ENCODE measurements at places on chromosomes 16 and 17. TPM values are rescaled to one million over a fixed set of nuclear protein-coding genes. Genes with fewer than 3 reads are reported as not detected.

DNA sequence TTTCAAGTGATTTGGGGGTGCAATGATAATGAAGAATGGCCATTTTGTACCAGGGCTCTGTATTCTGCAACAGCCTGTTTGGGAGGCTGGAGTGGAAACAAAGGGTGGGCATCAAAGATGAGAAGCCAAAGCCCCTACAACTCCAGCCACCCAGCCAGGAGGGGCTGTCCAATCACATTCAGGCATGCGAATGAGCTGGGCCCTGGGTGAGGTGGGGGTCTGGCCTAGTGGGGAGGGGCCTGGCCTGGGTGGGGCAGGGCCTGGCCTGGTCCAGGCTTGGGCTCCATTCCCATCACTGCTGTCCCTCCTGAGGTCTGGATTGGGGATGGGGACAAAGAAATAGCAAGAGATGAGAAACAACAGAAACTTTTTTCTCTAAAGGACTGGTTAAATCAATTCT, 6.4 kb downstream of the AOC3 start:
- no peak for DNase-seq

The TOM1L2 gene
- total RNA-seq, result 50.2 TPM

GRCh38 chr16:23826528-23827045, 9.2 kb upstream of the PRKCB start:
- no peak for DNase-seq

The JPH3 gene
- total RNA-seq, result not detected

DNA sequence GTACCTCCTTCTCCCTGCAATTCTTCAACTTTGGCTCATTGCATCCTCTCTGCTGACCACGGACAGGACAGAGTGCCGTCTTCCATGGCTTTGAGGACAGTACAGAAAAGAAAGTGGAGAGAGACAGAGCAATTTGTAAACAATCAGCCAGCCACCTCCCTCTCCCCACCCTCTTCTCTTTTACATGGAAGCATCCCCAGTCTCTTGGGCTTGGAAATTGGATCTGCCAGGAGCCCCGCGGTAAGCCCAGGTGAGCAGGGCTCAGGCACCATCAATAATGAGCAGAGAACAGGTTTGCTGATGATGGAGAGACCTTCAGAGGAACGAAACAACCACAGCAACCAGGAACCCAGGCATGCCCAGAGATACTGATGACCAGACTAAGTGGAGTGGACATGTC, 194.9 kb upstream of the TNRC6C start:
- DNase-seq, result no peak

DNA sequence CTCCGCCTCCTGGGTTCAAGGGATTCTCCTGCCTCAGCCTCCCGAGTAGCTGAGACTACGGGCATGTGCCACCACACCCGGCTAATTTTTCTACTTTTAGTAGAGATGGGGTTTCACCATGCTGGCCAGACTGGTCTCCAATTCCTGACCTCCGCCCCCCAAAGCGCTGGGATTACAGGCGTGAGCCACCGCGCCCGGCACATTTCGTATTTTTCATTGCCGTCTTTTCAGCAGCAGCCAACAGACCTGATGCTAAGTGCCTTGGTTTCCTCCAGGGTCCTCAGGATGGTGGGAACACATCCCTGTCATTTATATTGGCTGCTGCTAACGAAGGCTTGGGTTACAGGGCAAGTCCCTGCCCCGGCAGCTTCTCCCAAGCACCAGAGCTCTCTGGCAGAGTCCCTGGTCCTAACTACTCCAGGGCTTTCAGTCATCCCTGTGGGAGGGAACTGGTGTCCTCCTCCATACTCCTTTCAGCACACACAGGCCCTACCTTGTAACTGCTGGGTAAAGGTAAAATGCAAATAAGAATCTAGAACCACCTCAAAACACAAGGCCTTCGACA, 1.5 kb upstream of the RNF157 start:
- no peak for DNase-seq

- DNase-seq, result peak; percentile 86
Measured at GRCh38 chr17:7213895-7214299, 5.7 kb downstream of the DLG4 start.

GRCh38 chr16:56422896-56423441, 2.4 kb downstream of the AMFR start:
- DNase-seq, result no peak

GRCh38 chr17:27576477-27577083, 54.4 kb upstream of the LGALS9 start:
- DNase-seq, result peak; percentile 17

- no peak for DNase-seq
Measured at GRCh38 chr17:16470265-16470664, 21.7 kb downstream of the LRRC75A start.

- peak; percentile 13 for DNase-seq
Measured at GRCh38 chr16:82071421-82071820, 36.4 kb downstream of the HSD17B2 start.

GRCh38 chr16:11534262-11534661, 52.5 kb downstream of the LITAF start:
- DNase-seq, result peak; percentile 20
